ENCODE measurements at places on chromosomes 7 and 10.

DNA sequence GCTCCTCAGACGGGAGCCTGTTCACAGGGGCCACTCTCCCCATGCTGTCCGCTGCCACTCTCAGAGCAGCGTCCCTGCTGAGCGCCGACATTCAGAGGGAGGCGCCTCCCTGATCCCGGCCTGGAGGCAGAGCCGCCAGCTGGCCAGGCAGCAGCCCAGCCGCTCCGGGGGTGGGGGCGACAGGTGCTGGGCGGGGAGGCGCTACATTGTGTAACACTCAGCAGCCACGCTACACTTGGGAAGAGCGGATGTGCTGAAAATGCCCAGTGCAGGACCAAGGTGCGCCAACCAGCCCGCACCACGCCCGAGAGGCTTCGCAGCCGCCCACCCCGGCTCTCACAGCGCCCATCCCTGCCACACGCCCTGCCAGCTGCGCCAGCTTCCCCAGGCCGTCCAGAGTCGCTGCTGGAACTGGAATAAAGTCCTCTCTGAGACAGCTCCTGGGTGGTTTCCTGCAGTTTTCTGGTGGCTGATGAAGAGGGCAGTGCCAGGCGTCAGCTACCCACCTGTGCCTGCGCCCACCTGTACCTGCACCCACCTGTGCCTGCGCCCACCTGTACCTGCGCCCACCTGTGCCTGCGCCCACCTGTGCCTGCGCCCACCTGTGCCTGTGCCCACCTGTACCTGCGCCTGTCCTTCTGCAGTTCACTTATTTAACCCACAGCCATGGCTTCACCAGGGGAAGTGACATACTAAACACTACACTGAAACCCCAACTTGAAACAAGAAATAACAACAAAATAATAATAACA lies 25.7 kb downstream of the STK32C start:
- DNase-seq, result no peak

GRCh38 chr7:15580604-15581351 lies 19.0 kb upstream of the AGMO start:
- no peak for DNase-seq

DNA sequence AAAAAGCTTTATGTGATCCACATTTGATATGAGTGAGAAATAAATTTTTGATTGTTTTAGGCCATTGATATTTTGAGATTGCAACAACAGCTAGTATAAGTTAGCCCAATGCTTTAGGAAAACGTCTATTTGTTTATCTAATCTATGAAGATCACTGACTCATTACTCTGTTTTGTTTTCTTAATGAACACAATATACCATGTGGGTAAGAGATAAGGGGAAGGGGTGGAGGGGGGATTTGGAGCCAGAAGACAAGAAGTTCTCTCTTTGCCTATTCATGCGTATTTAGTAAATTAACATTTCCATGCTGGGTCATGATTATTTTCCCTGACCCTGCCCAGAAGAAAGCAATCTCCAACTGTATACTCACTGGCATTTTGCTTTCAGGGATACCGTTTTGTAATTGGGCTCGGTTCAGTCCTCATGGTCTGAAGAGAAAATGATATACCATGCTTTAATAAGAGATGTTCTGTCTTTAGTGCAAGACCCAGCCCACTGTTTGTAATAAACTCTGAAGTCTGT lies 359.5 kb upstream of the NPSR1 start:
- no peak for DNase-seq

DNA sequence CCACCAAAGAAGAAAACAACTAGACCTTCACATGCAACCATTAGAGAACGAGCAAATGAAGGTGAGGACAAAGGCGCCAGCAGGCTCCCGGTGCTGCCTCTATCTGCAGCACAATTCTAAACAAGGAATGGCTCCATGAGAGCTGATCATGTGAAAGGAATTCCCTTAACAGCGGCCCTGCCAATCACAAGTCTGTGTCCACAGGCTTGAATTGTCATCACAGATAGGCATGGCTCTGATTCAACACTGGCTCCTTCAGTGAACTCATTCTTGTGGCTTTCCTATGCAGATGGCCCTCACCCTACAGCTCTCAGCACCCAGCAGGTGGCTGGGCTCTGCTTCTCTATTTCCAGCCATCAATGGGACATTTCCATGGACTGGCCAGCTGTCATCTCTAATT lies 36.2 kb downstream of the LAMB1 start:
- DNase-seq, result no peak

DNA sequence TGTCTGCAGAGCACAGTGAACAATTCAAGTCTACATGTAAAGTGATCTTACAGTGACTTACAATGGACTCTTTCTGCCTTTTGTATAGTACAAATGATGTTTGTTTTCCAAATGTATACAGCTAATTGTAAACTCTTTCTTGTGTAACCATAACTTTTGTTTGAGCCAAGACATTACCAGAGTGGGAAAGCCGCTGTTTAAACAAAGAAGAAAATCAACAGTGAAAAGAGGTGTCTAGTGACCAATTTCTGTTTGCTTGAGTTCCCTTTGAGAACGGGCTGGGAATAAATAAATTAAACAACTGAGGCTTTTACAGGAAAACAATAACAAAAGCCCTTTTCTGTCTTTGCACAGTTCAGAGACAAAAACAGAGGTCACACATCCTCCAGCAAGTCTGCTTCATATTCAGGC lies 1163.4 kb downstream of the CNTNAP2 start:
- DNase-seq, result no peak

DNA sequence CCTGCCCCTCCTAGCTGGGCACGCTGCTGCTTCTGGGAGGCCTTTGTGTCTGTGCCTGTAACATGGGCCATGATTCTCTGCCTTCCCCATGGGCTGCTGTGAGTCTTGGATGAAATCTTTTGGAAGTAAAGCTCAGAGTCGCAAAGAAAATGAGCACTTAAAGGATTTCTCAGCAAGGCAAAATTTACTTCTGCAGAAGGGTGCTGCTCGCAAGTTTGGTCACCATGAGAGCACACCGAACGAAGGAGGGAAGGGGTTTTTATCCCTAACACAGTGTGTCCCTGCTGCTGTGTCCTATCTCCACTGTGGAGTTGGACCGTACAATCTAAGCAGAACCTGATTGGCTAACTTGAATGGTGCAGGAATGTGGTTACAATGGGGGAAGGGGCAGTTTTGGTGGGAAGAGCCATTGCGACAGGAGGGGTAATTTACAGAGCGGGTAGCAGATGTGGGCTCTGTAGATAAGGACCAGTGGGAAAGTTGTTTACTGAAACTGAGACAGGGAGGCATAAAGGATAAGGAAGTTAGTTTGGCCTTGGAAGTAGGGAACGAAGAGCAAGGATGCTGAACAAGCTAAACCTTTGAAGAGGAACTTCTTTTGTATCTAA lies 57.5 kb downstream of the FANK1 start:
- DNase-seq, result no peak

DNA sequence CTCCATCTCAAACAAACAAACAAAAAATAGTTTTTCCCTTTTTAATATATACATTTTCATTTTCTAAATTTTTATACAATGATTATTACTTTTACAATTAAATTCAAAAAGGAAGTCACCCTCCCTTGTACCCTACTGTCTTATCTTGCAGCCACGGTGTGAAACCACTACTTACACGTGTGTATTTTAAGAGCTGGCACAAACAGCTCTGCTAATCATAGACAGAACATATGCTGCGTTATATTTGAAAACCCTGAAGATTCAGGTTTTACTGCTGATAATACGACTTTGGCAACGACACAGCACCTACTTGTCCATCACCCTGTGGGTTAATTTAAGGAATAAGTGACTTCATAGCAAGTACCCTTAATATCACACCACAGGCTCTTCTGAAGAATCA lies 991 bp downstream of the ANKRD61 start:
- peak; percentile 9 for DNase-seq

- no peak for DNase-seq
Measured at GRCh38 chr10:78185693-78186055, 152.0 kb downstream of the RPS24 start.

GRCh38 chr10:75538144-75538543 lies 106.7 kb downstream of the LRMDA start:
- DNase-seq, result no peak

DNA sequence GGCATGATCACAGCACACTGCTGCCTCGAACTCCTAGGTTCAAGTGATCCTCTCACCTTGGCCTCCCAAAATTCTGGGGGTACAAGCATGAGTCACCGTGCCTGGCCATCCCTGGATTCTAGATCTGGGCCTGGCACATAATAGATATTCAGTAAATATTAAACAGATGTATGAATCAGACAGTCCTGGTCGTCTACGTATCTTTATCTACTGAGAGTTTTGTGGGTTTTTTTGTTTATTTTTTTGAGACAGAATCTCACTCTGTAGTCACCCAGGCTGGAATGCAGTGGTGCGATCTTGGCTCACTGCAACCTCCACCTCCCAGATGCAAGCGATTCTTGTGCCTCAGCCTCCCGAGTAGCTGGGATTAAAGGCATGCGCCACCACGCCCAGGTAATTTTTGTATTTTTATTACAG lies 24.3 kb upstream of the ITGB1 start:
- no peak for DNase-seq

DNA sequence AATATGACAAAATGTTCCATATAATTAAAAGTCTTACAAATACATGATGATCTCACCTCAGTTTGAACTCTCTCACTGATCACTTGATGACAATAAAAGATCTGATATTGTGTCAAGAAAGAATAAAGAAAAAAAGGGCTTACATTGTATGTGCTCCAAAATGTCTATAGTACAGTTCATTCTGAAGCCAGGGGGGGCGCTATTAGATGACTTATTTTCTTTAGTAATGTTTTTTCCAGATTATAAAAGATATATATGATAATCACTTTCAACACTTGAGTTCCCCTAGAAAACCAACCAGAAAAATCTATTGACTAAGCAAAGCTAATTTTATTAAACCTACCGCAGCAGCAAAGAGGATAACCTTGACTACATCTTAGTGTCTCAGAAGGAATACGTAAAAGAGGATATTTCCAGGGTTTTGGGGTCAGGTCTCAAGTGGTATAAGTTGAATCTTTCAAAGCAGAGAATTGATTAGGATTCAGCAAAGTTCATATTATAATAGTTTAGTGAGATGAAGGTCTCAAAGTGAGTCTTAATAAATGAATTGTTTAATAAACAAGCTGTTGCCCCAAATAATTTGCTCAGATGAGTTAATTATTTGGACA lies 55.8 kb downstream of the PTN start:
- DNase-seq, result no peak

DNA sequence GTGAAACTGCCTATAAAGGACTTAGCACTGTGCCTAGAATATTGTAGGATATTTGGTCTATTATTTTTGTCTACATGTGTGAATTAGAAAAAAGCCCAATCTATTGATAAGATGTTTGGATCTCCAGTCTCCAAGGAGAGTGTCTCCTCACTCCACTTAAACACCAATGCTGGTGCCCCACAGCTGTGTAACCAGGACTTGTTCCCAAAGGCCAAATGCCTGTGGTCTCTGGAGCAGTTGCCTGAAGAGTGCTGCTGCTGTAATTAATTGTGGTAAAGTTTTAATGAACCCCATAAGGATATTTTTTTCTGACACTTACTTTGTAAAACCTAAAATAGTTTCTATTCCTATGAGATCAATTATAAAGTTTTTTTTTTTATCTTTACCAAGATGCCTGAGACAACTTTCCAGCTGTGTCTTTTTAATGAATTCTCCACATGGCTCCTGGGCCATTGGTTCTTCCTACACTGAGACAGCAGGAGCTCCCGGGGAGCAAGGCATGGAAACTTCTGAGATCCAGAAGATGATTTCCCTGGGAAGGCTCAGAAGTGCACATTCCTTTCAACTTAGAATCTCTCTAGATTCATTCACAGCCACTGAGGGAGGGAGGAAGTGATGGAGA lies 11.2 kb upstream of the OR2A5 start:
- DNase-seq, result no peak

DNA sequence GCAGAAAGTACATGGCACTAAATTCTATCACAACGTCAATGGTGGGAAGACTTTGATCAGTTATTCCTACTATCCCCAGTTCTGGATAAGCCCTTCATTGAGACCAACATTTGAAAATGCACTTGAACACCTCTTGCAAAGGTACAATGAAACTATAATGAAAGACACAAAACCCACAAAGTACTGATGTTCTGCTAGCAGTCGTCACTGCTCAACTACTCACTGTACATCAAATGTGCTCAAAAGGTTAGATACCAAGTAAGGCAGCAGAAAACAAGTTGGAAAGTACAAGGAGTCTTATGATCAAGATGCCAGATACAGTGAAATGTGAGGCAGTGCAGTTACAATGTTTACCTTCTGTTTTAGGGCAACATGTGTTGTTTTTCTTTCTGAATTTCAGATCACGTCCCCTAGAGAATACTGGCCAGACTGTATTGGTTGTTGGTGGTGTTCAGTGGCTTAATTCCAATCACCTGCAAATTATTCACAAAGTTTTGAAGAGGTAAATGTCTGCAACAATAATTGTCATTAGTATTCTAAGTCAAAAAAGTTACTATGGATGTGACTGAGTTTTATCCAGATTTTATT lies 62.4 kb upstream of the WNT16 start:
- DNase-seq, result no peak

GRCh38 chr10:91805110-91805838 lies 7.0 kb downstream of the TNKS2 start:
- DNase-seq, result no peak

DNA sequence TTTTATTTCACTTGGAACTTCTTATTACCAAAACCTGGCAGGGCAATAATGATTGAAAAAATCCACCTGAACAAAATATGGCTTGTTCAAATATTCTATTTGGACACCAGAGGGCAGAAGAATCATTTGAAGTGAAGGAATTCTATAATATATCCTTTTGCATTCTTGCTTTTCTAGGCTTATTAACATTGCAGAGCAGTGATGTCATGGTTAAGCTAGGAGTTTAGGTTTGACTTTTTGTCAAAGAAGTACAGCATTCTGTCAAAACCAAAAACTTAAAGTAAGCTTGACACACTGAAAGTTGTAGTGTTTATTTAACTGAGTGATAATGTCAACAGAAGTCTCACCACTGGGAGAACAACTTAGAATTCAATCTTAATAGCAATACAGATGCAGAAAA lies 156.0 kb downstream of the SEMA3D start:
- no peak for DNase-seq

DNA sequence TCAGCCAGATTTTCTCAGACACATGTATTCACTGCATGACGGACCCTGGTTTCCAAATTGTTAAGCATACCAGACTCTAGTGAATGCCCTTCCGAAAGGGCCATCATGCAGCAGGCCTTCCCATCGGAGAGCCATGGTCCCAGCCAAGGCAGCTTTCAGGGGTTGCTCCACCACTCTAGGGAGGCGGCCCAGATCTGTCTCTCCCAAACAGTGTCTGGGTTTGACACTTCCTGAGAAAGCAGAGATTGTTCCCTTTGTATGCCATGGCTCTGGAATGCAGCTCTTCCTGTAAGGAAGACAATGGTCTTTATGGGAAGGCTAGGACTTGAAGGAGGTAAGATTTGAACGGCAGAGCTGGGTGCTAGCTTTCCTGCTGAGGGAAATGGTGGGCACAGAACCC lies 178.8 kb upstream of the BMPER start:
- no peak for DNase-seq

DNA sequence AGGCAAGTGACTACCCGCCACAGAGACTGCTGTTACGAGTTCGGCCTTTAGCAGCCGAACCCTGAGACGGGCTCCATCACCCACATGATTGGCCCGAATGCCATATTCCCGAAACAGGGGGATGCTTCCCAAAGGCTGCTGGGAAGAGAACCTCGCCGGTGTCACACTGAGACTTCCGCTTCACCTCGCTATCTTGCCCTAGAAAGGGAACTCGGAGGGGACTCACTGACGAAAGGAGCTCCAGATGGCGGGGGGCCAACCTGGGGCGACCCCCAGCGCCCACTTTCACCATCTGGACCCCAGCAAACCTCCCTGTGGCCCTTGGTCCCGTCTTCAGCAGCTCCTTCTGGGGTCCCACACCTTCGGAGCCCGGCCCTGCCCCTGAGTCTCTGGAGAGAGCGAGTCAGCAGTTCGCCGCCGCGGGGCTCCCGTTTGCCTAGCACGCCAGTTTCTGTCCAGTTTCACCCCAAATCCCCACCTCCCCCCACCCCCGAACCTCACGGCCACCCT lies 529 bp downstream of the HPS1 start:
- peak; percentile 11 for DNase-seq
